ENCODE measurements at places on chromosomes 4 and X.

GRCh38 chr4:108355186-108355901 lies 186.6 kb upstream of the LEF1 start:
- DNase-seq = peak; percentile 82

- no peak for DNase-seq
Observed at GRCh38 chr4:184755278-184755677, 21.4 kb upstream of the CENPU start.

- DNase-seq = no peak
Observed at GRCh38 chr4:152138451-152138850, 377.6 kb upstream of the GATB start.

GRCh38 chrX:9131066-9131465 lies 97.1 kb upstream of the FAM9B start:
- DNase-seq = no peak

DNA sequence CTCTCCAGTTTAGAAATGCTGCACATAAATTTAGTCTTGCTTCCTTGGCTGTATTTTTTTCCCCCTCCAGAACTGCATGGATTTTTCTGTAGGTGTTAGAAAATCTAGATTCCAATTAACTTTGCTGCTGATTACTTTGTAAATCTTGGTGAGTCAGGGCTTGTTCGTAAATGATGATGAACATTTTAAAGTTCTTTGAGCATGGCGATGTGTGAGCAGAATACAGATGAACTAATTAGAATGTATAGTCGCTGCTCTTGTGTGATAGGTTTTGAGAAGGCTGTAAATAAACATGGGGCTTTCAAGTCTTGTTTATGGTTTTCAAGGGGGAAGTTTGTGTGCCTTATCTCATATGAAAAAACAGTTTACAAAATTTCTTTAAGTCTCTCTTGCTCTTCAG lies 23.3 kb downstream of the LIMCH1 start:
- DNase-seq = no peak

GRCh38 chrX:1336948-1337779 lies 579 bp downstream of the IL3RA start:
- no peak for DNase-seq

GRCh38 chr4:78880874-78881492 lies 58.3 kb downstream of the PAQR3 start:
- DNase-seq = no peak

- no peak for DNase-seq
Observed at GRCh38 chr4:25449270-25449669, 72.2 kb downstream of the ANAPC4 start.

DNA sequence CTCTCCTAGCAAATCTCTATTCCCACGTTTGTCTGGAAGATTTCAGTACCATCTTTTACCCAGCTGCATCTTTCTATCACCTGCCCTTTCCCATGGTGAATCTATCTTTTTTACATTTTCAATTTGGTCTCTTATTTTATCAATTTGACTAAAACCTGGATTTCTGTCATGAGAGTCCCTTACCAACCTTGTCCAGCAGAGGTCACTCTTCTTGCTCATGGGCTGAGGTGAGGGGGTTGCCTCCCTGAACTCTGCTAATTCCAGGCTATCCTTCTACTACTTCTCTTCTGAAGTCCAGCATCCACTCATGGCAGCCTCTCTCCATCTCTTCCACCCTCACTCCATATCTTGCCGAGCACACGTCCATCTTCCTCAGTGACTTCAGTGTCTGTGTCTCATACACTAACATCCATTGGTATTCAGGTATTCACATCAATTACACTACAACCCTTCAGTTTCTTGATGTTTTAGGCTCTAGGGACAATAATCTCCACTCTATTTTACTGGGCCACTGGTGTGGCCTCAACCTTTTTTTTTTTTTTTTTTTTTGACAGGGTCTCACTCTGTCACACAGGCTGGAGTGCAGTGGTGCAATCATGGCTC lies 17.8 kb upstream of the ZNF827 start:
- peak; percentile 57 for DNase-seq
